ENCODE measurements at places on chromosomes 16 and 17.

GRCh38 chr16:84268291-84269040, 26.2 kb upstream of the WFDC1 start:
- no peak for DNase-seq

DNA sequence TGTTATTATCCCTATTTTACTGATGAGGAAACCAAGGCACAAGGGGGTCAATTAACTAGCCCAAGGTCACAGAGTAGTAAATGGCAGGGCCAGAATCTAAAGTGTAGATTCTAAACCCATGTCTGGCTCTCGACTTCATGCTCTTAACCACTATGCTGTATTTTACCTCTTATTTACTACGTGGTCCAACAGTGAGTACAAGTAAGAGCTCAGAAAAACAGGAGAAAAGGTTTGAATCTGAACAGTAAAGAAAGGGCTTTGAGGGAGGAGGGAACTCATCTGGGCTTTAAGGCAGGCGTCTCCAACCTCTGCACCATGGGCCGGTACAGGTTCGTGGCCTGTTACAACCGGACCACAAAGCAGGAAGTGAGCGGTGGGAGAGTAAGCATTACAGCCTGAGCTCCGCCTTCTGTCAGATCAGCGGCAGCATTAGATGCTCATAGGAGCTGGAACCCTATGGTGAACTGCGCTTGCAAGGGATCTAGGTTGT, 62.9 kb downstream of the SMURF2 start:
- DNase-seq, result peak; percentile 36

- DNase-seq, result peak; percentile 42
Measured at GRCh38 chr17:51165680-51166197, 472 bp upstream of the NME2 start.

GRCh38 chr16:50408001-50408561, 39.3 kb upstream of the BRD7 start:
- no peak for DNase-seq

- no peak for DNase-seq
Measured at GRCh38 chr16:67965668-67966548, 2.5 kb downstream of the SLC12A4 start.

- DNase-seq, result no peak
Measured at GRCh38 chr16:88329726-88330700, 52.7 kb upstream of the ZNF469 start.

DNA sequence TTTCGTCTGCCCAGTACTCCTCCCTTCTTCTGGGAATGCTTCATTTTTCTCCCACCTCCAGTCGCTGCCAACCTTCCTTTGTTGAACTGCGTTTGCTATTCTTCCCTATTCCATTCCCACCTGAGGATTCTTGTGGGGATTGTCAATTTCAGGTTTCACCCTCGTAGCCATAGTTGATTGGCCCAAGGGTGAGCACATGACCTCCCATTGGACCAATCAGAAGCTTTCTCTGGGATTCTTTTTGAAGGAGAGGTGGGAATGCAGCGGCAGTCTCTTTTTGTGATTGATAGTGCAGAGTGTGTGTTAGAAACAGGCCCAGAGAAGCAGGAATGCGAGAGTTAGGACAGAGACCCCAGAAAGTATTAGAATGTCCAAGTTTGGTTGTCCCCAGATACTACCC, 49.1 kb upstream of the GPRC5B start:
- DNase-seq, result peak; percentile 58
